Hippocampal formation (tissue), 2 donors: ENCODE measurements at places on chromosomes 7 and 10.

DNA sequence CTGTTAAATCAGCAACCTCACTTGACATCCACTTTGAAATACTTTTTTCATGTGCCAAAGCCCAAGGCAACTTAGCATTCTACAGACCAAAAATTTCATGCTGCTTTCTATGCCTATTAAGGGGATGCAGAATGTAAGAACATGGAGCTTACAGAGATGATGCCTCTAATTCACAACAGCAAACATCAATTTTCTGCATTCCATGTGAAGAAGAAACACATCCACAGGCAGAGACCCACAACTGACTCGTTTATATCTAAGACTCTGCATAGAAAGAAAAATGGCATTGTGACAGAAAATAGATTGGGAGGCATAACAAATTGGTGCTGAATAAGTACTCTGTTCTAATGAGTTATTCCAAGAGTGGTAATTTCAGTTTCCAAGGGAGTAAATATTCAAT, 107.6 kb downstream of the SGMS1 start:
- no peak for DNase-seq

DNA sequence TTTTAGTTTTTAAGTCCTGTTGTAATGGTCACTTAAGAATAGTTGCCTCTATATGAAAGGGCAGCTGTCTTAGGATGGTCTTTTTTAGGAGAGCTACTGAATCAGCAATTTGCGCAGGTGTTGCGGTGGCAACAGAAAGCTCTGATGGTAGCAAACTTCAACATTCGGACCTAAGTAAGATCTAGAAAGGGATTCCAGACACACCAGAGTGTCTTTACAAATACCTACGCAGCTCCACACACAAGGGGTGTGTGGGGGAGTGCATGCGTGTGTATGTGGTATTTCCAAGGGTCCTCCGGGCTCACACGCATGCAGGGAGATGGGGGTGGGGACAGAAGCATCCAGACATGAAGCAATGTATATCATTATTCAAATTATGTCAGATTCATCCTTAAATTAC, 438.6 kb upstream of the MGMT start:
- no peak for DNase-seq

DNA sequence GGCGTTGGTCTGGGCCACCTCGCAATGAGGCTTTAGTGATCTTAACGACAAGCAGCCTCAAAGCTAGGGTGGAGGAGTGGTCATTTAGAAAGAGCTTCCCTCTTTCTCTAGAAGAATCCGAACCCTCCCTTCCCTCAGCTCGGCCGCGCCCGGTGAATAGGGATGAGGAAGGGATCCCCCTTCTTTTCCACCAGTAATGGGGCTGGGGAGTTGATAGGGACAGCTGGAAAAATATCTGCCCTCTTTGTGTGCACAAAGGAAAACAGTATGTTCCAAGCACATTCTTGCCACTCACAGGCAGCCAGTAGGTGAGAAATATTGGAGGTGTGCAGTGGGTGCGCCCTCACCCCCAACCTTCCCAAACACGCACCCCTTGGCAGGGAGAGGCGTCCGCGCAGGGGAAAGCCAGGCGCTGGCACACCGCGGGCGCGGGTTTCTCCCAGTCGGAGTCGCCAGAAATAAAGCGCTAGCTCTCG, 6.5 kb downstream of the DLX5 start:
- DNase-seq: no peak

- peak; percentile 78 for DNase-seq
These were observed 27.3 kb downstream of the ADAP1 start for GRCh38 chr7:927031-927671.

DNA sequence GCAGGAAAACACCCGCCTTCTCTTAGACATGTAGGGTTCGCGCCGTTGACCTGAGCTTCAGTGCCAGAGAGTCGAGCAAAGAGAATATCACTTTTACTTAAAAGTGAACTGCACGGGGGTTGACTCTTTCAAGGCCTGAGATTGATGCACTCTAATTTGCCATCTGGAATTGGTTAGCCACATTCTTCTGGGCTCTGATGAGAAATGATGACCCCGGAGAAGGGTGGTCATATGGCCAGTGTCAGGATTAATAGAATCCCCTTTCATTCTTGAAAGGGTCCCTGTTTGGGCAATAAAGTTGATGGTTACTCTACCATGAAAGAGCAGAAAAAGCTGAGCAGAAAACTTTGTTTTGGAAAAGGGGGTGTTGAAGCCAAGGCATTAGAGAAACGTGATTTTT, 31.2 kb downstream of the GRK5 start:
- no peak for DNase-seq

DNA sequence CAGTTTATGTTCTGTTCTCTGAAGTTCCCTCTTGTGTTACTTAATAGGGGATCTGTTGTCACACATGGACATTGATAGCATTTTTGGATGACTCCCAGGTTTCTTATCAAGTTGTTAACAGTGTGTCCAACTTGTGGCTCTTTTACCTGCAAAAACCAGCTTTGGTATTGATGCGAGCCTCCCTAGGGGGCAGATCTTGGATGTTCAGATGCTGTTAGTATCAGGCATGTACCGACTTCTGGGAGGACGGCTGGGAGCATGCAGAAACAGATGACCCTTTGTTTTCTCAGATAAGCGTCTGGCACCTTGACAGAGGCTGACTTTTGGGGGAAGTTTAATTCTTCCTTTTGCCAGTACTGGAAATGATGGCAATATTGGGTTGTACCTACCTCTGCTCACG, 2.2 kb downstream of the PLPP4 start:
- DNase-seq: no peak

GRCh38 chr7:43585562-43585961, 2.7 kb downstream of the STK17A start:
- DNase-seq: no peak

- DNase-seq: no peak
These were observed 320.7 kb downstream of the HGF start for GRCh38 chr7:81449105-81449504.

DNA sequence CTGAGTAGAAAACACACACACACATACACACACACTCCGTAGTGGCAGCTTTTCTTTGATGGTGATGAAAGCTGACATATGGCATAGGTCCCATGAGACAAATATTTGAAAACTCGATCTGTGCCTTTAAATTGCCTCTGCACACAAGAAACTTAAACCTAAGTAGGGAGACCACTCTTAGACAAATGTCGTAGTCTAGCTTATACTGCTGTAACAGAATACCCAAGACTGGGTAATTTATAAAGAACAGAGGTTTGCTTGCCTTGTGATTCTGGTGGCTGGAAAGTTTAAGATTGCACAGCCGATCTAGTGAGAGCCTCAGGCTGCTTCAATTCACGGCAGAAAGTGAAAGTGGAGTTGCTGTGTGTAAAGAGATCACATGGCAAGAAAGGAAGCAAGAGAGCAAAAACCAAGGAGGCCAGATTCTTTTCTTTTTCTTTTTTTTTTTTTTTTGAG, 489.4 kb upstream of the SORCS1 start:
- peak; percentile 16 for DNase-seq

GRCh38 chr10:89785095-89785494, 83.7 kb downstream of the KIF20B start:
- DNase-seq: no peak

- DNase-seq: peak; percentile 23
These were observed 114.6 kb downstream of the ITIH5 start for GRCh38 chr10:7551950-7552716.

GRCh38 chr7:7772397-7772821, 54.0 kb upstream of the RPA3 start:
- no peak for DNase-seq

DNA sequence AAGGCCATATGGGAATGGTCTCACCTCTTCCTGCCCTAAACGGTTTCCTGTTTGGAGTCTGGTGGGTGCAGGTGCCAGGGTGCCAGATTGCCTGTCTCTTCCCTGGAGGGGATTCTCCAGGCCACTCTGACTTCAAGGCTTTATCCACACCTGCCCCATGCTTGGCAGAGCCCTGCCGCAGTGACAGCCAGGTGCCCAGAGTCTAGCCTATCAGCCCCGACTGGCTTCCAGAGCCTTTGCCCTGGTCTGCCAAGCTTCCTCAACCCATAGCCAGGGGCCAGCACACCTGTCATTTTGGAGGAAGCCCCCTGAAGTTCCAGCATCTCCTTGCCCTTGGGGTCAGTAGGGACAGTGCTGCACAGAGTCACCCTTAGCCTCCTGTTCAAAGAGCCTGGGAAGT, 21.6 kb downstream of the TBATA start:
- no peak for DNase-seq

DNA sequence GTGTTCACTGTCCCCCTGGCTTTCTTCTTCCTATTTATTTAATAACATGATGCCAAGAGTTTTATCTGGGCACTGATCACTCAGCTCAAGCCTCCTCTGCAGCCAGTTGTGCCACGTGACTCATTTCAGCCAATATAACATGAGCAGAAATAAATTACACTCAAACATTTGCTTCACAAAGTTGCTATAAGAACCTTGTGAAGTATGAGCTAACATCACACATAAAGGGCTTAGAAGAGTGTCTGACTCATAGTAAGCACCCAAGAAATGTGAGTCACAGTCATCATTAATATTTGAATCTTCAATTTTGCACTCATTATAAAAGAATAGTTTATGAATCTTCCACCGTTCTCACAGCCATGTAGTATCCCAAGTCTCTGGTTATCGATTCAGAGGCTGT, 414.6 kb upstream of the NPVF start:
- DNase-seq: no peak

DNA sequence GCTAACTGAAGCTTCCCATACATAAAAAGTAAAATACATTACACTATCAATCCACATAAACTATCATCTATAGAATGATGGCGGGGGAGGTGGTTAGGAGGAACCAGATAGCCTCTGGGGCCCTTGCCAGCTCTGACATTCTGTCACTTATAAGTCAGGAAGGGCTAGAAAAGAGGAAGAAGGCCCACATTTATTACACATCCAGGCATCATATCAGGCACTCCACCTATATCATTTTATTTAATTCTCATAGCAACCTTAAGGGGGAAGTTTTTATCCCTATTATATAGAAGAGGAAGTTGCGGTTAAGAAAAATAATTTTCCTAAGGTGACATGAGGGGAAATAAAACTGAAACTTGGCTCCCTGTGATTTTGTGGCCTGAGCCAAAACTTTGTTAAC, 29.9 kb downstream of the HEPACAM2 start:
- DNase-seq: no peak

GRCh38 chr10:110460111-110460809, 37.4 kb upstream of the DUSP5 start:
- no peak for DNase-seq
